Activated CD4-positive, alpha-beta T cell treated with anti-CD3 and anti-CD28 coated beads, Interleukin-2, amount 10 ng/mL, durations not matched to agents 24 days and 14 days (primary cell): ENCODE measurements at places on chromosomes 2 and 18.

DNA sequence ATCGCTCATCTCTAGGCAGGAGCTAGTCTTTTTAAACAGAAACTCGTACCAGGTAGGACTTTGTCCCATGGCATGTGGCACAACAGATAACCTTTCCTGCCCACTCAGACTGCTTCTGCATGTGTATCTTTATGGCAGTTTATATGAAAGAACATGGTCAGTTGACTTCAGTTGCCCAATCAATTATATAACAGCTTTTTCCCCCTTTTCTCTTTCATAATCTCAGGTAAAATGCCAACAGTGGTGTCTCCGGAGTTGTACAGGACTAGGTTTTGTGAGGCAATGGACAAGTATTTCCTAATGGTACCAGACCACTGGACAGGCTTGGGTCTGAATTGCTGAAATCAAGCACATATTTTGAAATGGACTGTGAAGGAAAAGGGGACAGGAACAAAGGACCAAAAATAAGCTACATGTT is 51.6 kb upstream of the PTH2R start:
- DNase-seq = no peak

GRCh38 chr2:109066917-109067597 is 61.9 kb upstream of the SH3RF3 start:
- no peak for DNase-seq

- DNase-seq = no peak
Measured at GRCh38 chr2:184004289-184004947, 593.9 kb upstream of the ZNF804A start.

- no peak for DNase-seq
Measured at GRCh38 chr18:37565977-37566478, 430 bp upstream of the CELF4 start.

GRCh38 chr2:231429152-231429551 is 33.6 kb downstream of the B3GNT7 start:
- DNase-seq = no peak

DNA sequence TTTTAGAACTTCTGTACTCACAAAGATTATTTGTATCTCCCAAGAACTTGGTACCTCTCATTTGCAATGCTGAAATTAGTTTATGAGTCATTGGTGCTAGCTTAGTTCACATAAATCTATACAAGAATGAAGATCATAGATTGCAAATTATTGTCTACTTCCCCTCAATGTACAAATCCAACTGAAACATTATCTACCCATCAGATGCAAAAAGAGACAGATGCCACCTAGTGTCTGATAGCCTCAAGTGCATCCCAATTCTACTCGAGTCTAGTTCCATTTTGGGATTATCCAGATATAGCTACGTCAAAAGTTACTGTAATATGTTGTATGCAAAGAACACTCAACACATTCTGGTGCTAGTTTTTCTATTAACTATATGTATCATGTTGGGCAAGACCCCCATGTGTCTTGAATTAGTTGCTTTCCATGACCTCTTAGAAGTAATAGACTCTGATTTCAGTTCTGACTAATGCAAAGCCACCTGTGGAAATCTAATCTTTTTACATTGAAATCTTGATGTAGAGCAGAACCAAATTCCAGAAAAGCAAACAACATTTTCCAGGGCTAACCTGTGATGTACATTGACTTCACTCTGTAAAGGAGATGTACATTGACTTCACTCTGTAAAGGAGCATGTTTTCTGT is 210.0 kb downstream of the RBM43 start:
- DNase-seq = peak; percentile 74
